Panc1 (cell line): ENCODE measurements at places on chromosomes 1 and 21.

GRCh38 chr1:185650602-185651230, 83.5 kb upstream of the HMCN1 start:
- DNase-seq = no peak

GRCh38 chr21:16535102-16535422, 805.3 kb downstream of the USP25 start:
- no peak for DNase-seq

- no peak for DNase-seq
These were observed 672.4 kb upstream of the TMPRSS15 start for GRCh38 chr21:19076031-19076430.

DNA sequence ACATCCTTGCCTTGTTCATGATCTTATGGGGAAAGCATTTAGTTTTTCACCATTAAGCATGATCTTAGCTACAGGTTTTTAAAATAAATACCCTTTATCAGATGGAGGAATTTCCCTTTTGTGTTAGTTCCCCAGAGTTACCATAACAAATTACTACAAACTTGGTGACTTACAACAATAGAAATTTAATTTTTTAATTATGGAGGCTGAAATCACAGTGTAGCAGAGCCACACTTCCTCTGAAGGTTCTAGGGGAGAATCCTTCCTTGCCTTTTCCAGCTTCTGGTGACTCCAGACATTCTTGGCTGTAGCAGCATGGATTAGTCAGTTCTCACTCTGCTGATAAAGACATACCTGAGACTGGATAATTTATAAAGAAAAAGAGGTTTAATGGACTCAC, 18.5 kb downstream of the MIGA1 start:
- DNase-seq = no peak

GRCh38 chr21:44956356-44957046, 16.7 kb downstream of the SLX9 start:
- no peak for DNase-seq

- no peak for DNase-seq
These were observed 19.5 kb downstream of the RNF115 start for GRCh38 chr1:145804235-145805045.
